ENCODE measurements at places on chromosomes 1 and 21. TPM values are rescaled to one million over a fixed set of nuclear protein-coding genes. Genes with fewer than 3 reads are reported as not detected.

Gene ASCL5
- not detected for polyA plus RNA-seq

Gene PCP4L1
- polyA plus RNA-seq: not detected

Gene RNF186
- not detected for polyA plus RNA-seq

Gene DCDC2B
- polyA plus RNA-seq: not detected

Gene DYNLT4
- polyA plus RNA-seq: not detected

Gene LHX8
- polyA plus RNA-seq: not detected

Gene SELE
- not detected for polyA plus RNA-seq

Data from AG04450 (cell line).